Activated effector memory CD4-positive, alpha-beta T cell treated with anti-CD3 and anti-CD28 coated beads, Interleukin-2, amount 50 U/mL, for 16 hours (primary cell): ENCODE measurements at places on chromosomes 7 and 10.

GRCh38 chr7:142886866-142887265 is 1.3 kb upstream of the TRPV6 start:
- DNase-seq = peak; percentile 54

- DNase-seq = no peak
Observed at GRCh38 chr7:146575903-146576302, 459.3 kb downstream of the CNTNAP2 start.

DNA sequence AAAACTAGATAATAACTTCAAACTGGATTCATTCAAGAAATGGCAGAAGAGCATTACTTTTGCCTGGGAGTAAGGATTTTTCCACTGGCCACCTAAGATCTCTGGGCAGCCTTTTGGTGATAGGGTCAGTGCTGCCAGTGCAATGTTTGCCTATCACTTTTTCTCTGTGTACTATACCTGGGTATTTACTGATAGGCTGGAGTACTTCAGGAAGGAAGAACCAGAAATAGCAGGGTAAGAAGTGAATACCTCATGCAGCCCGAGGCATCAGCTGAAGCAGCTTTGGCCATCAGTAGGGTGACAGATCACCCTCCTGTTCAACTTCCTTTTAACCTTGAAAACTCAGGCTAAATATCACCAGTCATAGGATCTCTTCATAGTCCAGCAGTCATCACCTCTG is 5.5 kb upstream of the PAPSS2 start:
- DNase-seq = no peak

GRCh38 chr10:21161090-21161625 is 264.0 kb upstream of the NEBL start:
- no peak for DNase-seq

DNA sequence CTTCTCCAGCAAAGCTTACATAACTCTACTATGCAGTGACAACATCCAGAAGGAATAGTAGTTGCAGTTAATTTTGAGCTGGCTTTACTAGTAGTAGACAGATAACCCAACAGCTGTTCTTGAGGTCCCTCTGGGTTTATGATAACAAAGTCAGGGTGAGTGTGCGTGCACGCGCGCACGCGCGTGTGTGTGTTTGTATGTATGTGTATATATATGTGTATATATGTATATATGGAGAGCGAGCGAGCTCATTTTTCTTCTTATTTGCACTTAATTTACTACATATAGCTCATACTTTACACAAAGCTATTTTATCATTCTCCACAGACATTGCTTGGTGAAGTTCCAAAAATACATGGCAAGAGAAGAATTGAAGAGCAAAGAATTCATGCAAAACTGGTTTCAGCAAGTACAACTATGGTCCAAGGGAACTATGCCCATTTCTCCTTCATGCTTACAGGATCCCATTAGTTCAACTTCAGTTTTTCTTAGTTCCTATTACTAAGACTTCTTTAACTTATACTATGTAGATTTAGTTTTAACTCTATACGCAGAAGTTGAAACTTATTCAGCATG is 105.9 kb upstream of the TMEM168 start:
- DNase-seq = no peak

DNA sequence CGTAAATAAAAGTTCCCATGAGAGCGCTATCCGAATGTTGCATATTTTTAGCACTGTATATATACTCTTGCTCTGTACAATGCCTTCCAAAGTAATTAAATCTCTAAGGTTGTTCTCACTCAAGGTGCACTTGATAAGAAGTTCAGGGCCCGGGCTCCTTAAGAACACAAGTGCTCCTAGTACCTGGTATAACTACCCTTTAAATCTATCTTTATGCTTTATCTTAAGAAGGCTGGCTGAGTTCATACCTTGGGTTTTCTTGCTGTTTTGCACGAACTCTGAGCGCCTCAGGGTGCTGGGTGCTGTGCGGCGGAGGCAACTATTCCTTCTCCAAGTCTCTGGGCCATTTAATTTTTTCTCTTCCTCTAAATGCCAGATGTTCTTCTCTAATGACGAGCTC is 80.4 kb downstream of the DNMBP start:
- DNase-seq = no peak

DNA sequence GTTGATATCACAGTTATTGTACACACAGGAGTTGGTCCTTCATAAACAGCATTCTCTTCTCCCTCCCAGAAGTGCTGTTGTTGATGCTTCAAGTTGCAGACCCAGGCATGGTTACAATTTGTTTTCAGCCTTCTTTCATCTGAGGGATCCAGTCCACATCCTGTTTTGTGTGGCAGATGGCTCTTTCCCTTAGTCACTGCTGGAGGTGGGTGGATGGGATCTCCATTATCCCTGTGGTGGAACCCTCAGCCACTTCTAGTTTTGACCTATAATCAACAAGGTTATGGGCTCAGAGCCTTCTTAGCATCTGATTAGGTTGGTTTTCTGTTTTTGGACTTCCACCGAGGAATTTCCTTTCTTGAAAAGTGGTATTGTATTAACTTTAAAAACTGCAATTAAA is 214.2 kb downstream of the SH2D4B start:
- no peak for DNase-seq

- DNase-seq = no peak
Observed at GRCh38 chr10:31757386-31757791, 171.2 kb downstream of the ARHGAP12 start.
